Activated effector memory CD4-positive, alpha-beta T cell treated with Interleukin-2 at 50 U/mL for 16 hours (primary cell): ENCODE measurements at places on chromosomes 16 and 17.
A peak's percentile ranks its signal among the peaks of the same experiment; 100 is the strongest.

DNA sequence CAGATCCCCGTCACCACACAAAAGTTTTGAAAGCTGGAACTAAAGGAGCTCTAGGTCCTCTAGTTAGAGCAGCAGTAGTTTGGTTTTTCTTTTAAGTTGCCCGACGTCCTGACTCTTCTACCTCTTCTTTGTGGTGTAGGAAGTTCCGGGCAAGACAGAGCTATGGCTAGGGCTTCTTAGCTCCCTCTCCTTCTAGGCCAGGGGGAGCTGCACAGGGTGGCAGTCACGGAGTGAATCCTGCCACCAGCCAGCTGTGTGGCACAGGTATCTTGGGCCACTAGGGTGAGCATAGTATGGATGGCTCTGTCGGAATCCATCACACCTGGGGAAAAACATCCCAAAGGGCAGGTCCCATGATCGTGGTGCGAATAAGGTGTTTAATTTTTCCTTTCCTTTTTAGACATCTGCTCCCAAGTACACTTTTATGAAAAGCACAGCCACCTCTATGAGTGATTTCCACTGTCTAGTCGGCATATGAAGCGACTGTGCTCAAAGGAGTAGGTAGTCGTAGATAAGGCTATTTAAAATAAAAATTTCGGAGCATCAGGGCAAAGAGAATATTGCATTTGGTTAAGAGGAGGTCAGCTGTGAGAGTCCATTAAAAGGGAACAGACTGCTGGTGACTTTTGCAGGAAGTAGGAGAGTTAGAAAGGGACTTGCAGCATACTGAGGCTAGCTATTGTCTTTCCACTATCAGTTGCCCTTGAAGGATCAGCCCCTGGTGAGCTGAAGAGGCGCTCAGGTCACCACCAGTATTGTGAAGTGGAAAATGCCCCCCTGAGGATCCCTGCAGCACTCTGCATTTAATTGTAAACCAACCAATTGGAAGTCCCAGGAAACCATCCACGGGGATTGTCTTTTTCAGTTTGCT is 2.1 kb downstream of the PRKCA start:
- no peak for DNase-seq

DNA sequence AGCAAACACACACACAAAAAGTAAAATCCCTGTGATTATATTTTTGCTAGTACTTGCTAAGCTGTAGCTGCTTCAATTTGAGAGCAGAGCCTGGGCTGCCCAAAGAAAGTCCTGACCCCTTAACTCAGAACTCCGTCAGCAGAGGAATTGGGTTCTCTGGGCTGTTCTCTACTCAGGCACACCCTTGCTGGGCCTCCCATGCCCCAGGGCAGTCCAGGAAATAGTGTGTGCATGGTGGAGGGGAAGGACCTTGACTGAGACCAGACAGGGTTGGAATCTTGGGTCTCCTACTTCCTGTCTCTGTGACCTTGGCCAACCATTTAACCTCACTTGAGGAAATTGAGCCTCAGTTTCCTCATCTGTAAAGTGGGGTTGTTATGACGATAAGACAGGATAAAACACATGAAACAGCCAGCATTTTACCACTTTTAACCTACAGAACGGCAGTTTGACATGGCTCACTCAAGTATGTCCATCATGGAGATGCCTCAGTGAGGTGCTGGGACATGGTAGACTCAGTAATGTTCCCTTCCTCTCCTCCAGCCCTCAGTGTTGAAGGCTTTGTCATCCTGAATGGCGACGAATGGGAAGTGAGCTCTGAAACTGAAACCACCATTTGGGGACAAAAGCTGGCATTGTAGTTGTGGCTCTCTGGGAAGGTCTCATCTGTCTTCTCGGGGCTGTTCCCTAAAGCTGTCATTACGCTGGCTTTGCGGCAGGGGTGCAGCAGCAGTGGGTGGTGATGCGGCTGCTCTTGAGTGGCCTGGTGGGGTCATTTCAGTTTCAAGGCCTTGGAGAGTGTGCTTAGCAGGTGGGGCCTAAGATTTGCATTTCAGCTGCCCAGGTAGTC is 74.9 kb downstream of the CMIP start:
- no peak for DNase-seq

- DNase-seq: peak; percentile 58
Measured at GRCh38 chr16:81778861-81779535, at the start of gene PLCG2. Gene PLCG2, plus strand, starts transcription at chr16:81779291. Its CDS starts 6,699 bp downstream, at chr16:81785990.

- DNase-seq: no peak
Measured at GRCh38 chr16:59469266-59469665, 735.1 kb upstream of the GOT2 start.

- peak; percentile 77 for DNase-seq
Measured at GRCh38 chr17:82051776-82052637, at the start of the genes GPS1 and RFNG. Gene GPS1, plus strand, starts transcription at chr17:82051898. Its CDS starts 34 bp downstream, at chr17:82051932. Gene RFNG, minus strand, starts transcription at chr17:82051811. Its CDS starts 45 bp downstream, at chr17:82051766.

DNA sequence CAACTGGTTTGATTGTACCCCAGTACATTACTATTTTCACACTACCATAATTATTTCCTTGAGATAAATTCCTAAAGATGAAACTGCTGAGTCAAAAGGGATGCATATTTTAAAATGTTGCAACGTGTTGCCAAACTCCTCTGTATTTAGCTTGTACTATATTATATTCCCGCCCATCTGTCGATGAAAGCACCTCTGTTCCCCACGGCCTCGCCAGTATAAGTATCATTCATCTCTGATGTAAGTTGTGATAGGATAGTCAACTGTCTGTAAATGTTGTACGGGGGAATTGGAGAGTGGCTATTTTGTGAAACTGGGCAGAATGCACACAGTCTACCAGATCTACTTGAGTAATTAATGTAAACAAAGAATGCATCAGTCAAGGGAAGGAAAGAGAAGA is 47.7 kb upstream of the TNRC6A start:
- no peak for DNase-seq

DNA sequence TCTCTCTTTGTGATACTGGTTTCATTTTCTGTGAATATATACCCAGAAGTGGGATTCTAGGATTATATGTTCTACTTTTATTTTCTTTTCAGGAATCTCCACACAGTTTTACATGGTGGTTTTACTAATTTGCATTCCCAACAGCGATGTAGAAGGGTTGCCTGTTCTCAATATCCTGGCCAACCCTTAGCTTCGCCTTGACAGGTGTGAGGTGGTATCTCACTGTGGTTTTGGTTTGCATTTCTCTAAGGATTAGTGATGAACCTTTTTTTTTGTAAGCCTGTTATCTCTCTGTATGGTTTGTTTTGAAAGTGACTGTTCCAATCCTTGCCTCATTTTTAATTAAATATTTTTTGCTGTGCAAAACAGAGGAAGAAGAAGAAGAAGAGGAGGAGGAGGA is 937.7 kb downstream of the CDH8 start:
- DNase-seq: no peak

DNA sequence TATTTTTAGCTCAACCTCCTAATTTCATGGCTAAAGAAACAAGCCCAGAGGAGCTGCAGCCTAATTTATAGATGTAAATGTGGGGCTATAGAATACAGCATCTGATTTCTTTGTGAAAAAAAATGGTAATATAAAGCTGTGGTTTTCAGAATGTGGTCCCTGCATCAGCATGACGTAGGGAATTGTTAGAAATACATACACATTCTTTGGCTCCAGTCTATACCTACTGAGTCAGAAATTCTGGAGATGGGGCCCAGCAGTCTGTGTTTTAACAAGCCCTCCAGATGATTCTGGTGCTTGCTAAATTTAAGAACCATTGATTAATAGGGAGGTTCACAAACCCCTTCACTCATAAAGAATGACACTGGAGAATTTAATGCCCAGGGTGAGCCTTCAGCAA is 18.1 kb upstream of the MYH8 start:
- no peak for DNase-seq

DNA sequence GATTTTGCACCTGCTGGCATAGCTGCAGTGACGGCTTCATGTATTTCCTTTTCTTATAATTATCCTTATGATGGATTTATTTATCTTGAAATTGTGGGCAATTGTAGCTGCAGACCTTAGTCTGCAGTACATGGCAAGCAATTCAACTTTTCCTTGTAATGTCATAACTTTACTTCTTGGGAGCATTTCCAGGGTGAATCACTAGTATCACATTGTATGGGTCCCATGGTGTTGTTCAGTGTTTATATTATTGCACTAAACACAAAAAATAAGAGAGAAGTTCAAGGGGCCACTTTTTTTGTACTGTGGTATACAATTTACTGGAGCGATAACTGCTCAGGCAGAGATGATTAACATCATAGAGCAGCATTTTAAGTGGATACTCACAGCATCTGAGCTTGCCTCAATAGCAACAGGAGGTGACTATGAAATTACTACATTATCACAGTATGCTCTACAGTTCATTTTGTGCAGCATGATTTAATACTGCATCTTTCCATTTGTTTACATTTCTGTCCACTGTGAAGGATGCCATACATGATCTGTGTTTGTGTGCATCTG is 169.5 kb downstream of the STX8 start:
- DNase-seq: no peak

GRCh38 chr16:20675488-20676267 is 21.8 kb downstream of the ACSM1 start:
- no peak for DNase-seq

GRCh38 chr16:56057151-56057550 is 134.1 kb upstream of the GNAO1 start:
- no peak for DNase-seq

- DNase-seq: no peak
Measured at GRCh38 chr17:74226252-74226651, 12.9 kb downstream of the TTYH2 start.

DNA sequence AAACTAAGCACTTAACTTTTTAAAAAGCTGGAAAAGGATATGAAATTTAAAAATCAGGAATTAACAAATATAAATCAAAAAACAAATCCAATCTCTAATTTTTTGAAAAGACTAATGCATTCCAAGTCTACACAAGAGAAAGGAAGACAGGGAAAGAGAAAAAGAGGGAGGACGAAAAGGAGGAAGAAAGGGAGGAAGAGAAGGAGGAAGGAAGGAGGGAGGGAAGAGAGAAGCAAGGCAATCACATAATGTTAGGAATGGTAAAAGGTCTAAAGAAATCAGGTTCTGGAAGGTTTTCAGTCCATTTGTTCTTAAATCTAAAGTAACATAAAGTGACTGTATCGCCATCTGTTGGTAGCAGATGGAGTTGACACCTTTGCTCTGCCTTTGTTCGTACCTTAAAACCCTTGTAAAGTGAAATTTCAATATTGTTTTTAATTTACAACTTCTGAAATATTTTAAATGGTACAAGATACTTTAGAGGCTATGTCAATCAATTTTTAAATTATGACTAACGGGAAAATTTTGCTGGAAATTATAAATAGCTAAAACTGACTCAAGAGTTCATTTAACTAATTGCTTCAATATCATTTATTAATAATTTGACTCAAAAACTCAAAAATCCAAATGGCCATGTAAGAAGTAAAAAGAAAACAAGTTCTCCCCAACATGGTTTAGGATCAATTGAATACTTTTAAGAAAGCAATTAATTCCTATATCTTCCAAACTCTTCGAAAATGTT is 20.4 kb upstream of the CDYL2 start:
- DNase-seq: no peak

DNA sequence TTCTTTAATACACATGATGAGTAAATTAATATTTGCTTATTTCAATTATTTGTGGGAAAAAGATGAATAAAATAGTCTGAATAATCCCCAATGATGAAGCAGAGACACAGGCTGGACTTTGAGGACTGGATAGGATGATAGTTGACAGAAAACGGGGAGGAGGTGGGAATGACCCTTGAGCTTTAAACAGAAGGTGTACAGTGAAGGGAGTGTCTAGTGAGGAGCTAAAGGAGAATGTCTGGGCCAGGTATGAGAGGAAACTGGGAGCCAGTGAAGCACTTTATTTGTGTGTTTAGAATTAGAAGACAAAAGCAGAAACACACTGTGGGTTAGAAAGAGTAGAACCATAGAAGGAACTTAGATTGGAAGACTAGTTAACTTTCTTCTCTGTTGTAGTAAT is 230.4 kb upstream of the CA10 start:
- no peak for DNase-seq

DNA sequence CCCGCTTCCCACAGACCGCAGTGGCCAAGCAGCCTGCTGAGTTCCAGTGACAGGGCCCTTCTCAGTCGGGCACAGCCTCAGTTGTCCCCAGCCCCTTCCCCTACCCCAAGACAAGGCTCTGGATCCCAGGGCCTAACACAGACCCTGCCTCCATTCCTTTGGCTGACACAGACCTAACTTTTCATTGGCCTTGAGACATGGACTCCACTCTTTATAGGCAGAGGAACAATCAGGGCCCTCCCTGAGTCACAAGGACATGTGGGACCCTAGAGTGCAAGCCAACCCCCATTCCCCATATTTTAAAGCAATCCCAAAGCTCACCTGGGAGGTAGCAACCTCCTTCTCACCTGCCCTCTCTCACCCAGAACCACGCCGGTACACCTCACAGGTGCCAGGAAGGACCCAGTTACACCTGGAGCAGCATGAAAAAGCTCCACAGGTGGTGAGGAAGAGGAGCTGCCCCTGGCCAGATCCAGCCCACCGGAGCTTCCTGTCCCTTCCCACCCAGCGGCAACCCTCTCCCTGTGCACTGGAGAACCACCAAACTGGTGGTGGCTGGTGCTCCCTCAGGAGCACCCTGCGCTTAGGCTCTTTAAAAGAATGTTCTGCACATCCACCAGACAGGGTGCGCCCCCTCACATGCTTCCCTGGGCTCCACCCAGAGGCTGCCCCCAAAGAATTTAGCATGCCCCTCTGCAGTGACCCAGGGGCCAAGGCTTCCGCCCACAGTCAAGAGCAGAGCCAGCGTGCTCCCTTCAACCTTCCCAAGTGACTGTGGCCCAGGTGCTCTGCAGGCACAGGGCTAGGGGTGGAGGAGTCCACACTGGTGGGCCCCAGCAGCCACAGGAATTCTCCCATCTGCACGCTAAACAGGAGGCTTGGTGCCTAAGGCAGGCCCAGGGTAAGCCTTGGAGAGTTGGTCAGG is 3.4 kb downstream of the MNT start:
- no peak for DNase-seq

DNA sequence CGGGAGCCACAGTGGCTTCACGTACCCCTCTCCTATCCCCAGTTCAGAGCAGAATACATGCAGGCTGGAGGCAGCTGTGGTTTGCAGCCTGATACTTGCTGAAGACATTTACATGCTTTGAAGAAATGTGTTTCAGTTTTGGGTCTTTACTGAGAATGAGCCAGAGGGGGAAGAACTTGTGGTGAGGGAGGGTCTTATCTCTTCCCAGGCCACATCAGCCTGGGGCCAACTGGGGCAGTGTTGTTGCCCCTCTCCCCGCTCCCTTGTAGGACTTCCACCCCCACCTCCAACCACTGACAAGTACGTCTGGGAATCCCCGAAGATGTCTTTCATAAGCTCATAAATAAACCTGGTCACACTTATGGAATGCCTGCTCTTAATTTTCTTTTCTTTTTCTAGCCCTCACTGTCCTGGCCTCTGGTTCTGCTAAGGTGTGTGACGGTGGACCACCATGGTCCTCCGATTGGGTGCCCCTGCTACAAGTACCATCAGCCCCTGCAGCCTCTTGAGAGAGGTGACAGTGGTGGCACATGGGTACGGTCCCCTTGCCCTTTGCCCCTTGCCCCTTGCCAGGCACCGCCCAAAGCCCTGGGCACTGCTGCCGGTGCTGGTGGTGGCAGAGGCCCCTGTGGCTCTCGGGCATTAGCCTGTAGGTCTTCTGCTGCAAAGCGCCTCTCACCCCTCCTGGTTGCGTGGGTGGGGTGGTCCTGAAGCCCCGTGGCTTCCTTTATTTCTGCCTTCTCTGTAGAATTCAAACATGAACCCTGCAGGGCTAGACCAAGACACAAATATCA is 144.8 kb upstream of the RPH3AL start:
- DNase-seq: no peak

- DNase-seq: no peak
Measured at GRCh38 chr17:61423967-61424649, 24.5 kb downstream of the TBX2 start.

GRCh38 chr16:64459821-64460220 is 662.0 kb downstream of the CDH11 start:
- DNase-seq: no peak
